NCI-H2081 treated with DMSO at 0.1 percent for 48 hours (cell line): ENCODE measurements at places on chromosomes 6 and 20.

- peak; percentile 54 for DNase-seq
Measured at GRCh38 chr6:149060985-149061760, 256.3 kb upstream of the TAB2 start.

DNA sequence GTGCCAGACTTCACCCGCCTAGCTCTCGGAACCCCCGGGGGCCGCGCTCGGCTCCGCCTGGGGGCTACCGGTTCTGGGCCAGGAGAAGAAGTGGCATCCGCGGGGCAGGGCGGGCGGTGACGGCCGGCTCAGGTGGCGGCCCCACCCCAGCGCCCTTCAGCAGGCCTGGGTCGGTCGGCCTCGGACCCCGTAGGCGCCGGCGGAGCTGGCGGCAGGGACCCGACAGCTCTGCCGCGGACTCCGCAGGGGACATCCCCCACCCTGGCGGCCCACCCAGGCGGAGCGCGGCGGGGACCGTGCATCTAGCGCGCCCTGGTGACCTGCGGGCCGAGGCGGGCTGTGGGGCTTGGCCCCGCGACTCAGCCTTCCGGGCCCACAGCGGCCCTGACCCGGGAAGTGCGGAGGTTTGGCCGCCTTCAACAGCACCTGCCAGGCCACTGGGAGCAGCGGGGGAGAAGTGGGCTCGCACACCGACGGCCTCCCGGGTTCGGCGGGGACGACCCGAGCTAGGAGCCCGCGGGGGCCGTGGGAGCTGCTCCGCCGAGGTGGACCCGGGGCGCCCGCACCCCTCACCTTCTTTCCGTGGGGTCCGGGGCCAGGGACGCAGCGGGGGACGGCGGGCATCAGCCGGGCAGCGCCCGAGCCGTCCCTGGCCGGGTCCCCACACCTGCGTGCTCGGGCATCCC, 87.1 kb downstream of the TMEM242 start:
- DNase-seq: no peak

- no peak for DNase-seq
Measured at GRCh38 chr6:42120895-42121865, 21.2 kb downstream of the C6orf132 start.

DNA sequence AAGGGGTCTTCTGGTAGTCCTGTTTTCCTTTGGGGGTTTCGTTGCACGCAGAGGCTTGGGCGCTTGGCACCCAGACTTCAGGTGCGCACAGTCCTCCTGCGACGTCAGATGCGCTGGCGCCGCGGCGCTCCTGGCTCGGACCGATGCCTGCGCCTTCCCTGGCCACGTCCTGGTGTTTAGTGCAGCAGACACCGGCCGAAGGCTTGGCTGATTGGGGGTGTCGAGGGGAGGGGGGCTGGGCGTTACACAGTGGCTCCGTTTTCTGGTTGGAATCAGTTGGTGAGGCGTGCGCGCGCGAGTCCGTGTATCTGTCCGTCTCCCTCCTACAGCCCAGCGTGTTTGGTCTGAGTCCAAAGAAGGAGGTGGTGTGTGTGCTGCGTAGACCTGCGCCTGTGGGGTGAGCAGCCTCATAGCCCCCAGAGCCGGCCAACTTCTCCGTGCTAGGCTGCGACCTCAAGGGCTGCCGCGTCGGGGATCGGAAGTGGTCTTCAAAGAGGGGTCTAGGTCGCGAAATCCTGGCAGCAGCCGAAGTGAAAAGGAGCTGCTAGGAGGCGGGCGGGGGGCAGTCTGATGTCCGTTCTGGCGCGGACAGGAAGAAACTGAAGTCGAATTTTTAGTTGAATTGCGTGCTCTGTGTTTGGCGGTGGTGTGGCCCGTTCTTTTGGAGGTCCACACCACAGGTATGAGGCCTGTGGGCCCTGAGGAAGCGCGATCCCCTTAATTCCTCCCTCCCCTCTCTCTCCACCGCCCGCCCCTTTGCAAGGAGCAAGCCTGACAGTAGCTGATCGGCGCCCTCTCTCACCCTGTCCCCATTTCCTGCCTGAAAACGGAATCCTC, 1.5 kb downstream of the SYNDIG1 start:
- DNase-seq: no peak

- no peak for DNase-seq
Measured at GRCh38 chr6:5256952-5257351, 3.8 kb downstream of the LYRM4 start.

GRCh38 chr20:13118676-13119075, 102.4 kb upstream of the ISM1 start:
- no peak for DNase-seq

DNA sequence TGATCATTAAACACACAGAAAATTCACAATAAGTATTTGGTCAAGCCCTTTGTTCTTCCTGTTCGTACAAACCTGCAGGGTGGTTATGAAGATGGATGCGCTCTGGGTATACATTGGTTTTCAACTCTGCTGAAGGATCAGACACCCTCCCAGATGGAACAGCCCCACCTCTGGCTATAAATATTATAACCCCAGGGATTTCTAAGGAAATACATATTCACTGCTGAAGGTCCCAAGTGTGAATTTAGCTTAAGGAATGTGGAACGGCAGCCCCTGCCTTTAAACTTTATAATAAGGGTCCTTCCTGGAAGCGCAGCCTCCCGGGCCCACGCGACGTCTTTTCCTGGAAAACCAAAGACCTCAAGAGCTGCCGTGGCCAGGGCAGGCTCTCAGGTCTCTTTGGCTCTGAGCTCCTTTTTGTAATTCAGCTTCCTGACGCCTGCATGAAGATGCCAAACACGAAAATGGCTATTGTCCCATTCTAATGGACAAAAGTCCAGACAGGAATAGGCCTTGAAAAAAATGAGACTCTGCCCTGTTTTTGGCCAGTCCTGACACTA, 172.4 kb upstream of the SSTR4 start:
- DNase-seq: no peak

DNA sequence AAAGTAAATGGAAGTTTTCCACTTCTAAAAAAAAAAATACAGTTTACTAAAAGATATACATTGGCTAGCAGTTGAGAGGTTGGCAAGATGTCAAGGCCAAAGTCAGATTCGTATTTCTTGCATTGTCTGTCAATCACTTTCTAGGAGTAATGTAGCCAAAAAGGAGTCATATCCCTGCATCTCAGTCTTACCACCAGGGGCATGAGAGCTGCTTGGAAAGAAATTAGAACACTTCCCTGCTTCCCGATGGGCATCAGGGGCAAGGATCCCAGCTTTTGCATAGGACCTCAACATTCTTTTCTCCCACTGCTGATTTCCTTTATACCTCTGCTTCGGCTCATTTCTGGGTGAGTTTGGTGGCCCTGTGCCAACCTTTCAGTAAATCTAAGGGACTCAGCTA, 581.0 kb upstream of the MAP3K7 start:
- no peak for DNase-seq

DNA sequence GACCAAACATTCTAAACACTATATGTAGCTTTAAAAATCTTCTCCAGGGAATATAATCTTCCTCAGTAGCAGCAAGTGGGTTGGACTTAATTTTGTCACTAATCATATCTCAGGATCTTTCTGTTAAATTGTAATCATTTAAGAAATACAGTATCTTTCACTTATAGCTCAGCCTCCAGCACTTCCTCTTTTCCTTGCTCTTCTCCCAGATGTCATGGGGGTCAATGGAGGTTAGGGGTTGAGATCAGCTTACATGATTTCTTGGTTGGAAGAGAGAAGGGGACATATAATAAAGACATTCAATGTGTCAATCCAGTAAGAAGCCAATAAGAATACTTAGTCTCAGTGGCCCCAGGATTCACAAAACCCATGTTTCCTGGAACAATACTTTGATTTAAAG, 15.7 kb upstream of the REPS1 start:
- DNase-seq: no peak

GRCh38 chr6:139841794-139842215, 467.4 kb upstream of the CITED2 start:
- no peak for DNase-seq

- DNase-seq: no peak
Measured at GRCh38 chr6:82006027-82006738, 241.4 kb downstream of the IBTK start.

- no peak for DNase-seq
Measured at GRCh38 chr6:39998126-39998525, 63.9 kb upstream of the MOCS1 start.
